ENCODE measurements at places on chromosomes 16 and 17. TPM values are rescaled to one million over a fixed set of nuclear protein-coding genes. Genes with fewer than 3 reads are reported as not detected.

- DNase-seq = no peak
Measured at GRCh38 chr17:43782913-43783680, 2.9 kb downstream of the CFAP97D1 start.

DNA sequence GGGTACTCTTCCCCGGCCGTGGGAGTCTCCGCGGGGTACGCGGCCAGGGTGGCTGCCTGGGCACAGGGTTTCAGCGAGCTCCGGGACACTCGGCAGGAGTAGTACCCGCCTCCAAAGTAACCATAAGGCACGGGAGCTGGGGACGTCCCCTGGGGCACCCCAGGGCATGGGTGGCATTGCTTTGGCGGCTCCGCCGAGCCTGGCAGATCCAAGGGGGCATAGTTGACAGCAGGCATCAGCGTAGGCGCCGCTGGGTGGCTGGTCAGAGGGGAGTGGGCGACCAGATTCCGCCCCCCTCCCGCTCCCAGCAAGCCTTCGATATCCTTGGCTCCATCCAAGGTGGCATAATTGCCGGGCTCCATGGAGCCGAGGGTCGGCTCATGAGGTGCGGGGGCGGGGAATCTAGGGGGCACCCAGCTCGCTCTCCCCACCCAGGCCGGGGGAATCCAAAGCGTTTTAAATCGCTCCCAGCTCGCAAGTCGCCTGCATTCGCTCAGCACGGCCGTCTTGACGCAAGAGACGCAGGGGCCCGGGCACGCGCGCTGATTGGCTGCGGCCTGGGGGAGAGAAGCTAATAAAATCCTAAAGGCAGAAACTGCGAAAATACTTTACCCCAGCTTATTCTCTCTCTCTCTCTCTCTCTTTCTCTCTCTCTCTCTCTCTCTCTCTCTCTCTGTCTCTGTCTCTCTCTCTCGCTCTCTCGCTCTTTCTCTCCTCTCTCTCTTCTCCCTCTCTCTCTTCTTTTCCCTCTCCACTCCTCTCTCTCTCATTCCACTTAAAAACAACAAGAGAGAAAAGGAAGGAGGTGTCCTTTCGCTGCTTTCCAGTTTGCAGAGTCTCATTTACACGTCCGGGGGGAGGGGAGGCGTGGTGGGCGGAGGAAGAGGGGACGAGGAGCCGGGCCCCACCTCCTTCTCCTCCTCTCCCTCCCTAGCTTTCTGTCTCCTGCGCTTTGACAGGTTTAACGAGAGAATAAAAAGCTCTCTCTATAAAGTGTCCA is at the start of gene HOXB13:
Gene HOXB13, minus strand, starts transcription at position 519 of the 1,000 bp plus-strand sequence. Its CDS starts 157 bp downstream, at position 362.
- DNase-seq = no peak

- no peak for DNase-seq
Measured at GRCh38 chr17:4147751-4148310, 4.8 kb downstream of the CYB5D2 start.

ELMO3 gene
- 8.5 TPM for total RNA-seq

ASPSCR1 gene
- total RNA-seq = 32.2 TPM

DNA sequence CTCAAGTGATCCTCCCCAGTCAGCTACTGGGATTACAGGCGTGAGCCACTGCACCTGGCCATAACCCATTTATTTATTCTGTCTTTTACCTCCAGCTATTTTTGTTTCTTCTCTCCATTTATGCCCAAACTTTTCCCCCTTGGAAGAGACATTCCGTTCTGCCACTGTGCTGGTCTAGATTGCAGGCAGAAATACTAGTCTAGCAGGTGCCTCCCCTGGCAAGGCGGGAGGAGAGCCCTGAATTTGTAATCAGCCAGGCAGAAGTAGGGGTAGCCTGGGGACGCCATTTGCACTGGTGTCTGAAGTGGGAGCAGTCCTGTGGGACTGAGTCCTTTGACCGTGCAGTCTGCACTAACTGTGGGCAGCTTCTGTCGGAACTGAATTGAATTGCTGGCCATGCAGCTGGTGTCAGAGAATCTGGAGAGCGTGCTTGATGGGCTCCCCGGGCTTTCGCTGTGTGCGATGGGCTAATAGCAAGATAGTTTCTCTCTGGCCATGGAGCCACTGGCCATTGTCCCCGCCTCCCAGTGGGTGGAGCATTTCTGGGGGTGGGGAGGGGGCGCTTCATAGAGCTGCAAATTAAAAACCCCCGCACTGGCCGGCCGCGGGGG is 31.5 kb upstream of the LITAF start:
- no peak for DNase-seq

GRCh38 chr17:29883497-29883896 is 46.5 kb downstream of the SSH2 start:
- no peak for DNase-seq
